Astrocyte of the spinal cord (primary cell): ENCODE measurements at places on chromosomes 6 and 20.

DNA sequence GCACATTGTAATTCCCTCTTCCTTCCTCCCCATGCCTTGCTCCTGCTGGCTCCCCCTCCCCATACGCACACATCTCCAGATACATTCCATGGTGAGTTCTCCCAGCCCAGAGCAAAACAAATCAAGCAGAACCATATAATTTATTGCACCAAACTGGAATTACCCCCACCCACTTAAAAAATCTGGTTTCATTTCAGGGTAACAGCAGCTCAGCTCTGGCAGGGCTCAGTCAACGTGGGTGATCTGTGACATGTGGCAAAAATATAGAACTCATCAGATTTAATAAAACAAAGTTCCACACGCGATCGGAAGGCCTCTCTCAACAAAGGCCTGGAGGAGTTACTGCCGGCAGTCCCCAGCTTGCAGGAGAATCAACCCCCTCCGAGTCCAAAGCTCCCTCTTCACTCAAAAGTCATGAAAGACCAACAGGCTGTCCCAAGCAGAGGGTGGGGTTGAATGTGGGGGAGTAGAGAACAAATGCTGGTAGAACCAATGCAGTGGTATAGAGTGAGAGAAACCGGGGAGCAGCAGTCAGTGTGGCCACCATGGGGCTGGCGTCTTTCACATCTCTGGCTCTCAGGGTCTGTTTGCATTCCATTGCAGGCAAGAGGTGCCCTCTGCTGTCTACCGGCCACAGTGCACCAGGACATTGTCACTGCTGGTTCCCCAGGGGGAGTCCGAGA is 323.3 kb upstream of the NT5E start:
- peak; percentile 59 for DNase-seq

GRCh38 chr6:8352335-8352965 is 82.9 kb downstream of the SLC35B3 start:
- DNase-seq: no peak

GRCh38 chr6:118843685-118844390 is 50.1 kb upstream of the ASF1A start:
- peak; percentile 41 for DNase-seq

GRCh38 chr6:165660857-165661663 is 2.0 kb downstream of the PDE10A start:
- DNase-seq: peak; percentile 23

- DNase-seq: no peak
Observed at GRCh38 chr6:11439017-11439420, 98.5 kb upstream of the TMEM170B start.

DNA sequence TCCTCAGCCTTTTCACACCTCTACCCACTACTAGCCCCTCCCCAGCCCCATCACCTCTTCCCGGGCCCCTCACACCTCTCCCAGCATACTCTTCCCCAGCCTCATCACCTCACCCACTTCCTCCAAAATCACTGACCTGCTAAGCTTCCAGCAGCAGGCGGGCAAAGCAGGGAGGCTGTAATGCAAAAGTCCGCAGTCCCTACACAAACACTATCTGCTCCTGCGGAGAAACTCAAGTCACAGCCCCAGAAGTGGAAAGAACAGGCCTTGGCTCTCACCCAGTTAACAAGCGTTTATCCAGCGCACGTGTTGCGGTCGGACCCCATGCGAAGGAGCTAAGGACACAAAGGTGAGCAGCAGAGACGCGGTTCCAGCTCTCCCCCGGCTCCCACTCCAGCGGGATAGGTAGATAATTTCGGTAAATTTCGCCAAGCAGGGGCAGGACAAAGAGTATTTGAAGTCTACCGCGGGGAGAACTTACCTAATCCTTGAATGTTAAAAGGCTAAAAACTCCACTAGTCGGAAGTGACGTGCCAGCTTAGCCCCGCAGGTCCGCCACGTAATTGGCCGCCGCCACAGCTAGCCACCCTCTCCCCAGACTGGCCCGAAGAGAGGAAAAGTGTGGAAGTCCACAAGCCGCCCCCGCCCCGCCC is 728 bp upstream of the TRIM39 start:
- no peak for DNase-seq
